ENCODE measurements at places on chromosomes 12 and 14. TPM values are rescaled to one million over a fixed set of nuclear protein-coding genes. Genes with fewer than 3 reads are reported as not detected.
A peak's percentile ranks its signal among the peaks of the same experiment; 100 is the strongest.

DNA sequence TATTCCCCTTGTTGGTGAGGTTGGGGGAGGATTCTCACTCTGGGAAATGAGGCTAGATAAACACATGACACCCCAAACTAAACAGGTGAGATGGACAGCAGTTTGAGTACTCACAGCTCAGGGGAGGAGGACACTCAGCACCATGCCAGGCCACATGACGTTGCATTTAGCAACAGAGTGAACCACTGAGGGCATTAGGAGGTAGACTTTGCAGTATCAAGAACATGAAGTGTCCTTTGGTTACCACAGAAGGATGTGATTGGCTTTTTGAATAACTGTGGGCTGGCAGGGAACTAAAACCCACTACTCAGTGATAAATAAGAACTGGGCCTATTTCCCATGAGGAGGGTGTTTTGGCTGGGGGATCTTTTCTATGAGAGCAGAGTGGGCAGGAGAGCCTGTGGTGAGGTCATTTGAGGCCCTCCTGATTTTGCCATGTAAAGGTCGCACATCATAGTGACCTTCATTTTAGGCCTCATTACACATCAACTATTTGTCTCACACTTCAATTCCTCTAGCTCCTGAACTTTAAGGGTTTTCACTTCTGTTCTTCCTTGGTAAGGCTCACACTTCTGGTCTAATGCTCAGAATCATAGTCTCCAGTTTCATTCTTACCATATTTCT, 89.8 kb upstream of the PRKD1 start:
- DNase-seq = no peak

DNA sequence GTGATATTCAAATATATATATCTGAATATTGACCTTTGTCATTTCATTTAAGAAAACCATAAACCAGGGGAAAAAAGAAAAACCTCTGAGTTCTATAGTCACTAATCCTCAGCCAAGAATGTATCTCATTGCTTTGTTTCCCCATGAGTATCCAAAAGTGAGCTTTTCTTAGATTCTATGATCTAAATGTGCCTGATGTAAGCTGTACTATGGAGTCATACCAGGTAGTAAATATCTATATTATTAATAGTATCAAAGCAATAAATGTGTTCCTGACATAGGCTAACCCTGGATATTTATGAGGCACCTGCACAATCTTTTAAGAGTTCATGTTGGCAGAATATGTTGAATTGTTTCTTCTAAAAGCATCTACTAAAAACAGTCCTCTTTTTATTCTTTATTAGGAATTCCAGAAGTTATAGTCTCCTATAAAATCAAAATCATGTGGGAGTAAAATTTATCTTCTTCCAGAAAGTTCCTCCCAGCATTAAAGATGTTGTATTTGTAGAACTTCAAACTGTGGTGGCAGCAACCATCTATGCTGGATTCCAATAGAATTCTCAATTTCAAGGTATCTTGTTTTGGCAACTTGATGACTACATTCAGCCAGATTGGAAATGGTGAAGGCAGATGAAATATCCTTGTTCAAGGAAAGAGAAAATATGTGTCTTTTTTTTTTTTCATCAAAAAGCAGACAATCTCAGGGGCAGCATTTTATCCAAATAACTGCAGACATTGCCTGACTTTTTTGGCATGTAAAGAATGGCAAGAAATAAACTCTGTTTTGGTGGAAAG, 139.7 kb upstream of the RASSF8 start:
- DNase-seq = no peak

DNA sequence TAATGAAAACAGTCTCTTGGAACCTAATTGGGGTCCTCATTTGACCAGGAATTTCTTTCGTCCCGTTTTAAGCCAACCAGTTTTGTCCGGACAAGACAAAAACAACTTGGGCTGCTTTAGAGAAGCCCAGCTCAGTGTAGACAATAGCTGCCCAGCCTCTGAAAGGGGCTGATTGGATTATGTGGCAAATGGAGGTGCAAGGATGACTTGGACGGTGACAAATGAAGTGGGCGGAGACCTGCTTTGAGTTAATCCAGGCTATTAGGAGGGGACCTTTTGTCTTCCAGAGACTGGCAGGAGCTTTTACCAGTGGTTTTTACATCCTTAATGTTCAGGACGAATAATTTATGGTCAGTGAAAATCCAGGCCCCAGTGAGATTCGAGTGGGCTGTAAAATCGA, 4.8 kb downstream of the MEG3 start:
- no peak for DNase-seq

DNA sequence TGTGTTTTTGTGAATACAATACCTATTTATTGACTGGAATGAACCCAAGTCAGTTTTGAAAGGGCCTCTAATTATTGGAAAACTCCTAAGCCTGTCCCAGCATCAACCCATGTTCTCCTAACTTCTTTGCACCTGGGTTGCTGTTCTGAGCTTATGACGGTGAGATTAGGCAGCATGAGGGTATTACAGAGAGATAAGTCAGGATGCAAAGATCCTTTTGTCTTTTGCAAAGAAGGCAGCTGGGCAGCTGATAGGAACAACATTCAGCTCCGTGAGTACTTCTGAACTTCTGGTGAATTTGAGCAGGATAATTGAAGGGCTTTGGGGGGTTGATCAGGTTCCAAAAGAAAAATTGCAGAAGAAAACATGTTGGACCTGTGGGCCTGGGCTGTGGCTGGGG, at the start of gene PDE6H:
TSS of gene PDE6H (plus strand) at position 227 of the 400 bp plus-strand sequence. CDS start 4,971 bp downstream, outside the sequence.
- DNase-seq = no peak

DNA sequence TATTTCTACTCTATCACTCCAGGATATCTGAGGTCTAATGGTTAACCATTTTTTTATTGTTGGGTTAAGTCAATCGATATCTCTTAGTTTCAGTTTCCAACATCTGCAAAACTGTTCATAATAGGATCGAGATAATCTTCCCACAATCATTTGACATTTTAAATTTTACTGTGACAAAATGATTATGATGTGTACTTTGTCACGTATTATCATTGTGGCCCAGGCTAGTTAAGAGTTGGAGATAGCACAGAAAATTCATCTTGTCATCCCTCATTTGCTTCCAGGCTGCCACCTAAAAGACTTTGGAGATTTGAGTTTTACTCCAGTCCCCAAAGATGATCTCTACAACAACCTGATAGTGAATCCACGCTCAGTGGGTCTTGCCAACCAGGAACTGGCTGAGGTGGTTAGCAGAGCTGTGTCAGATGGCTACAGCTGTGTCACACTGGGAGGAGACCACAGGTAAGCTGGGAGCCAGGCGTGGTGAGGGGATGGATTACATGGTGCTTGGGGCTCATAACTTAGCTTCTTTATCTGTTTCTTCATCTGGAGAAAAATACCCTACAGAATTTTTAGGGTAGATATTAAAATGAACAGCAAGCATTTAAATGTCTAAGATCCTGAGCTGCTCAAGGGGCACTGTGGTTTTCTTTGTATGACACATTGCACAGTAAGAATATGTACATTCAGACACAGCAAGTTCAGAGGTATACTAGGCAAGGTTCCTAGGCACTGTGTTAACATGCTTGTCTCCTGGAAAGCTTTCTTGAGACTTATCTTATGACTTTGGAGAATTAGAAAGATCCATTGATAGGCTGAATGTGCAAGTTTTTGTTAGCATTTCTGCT, 22.4 kb downstream of the ARG2 start:
- peak; percentile 17 for DNase-seq

- no peak for DNase-seq
Measured at GRCh38 chr12:102539651-102540553, 59.5 kb upstream of the IGF1 start.

DNA sequence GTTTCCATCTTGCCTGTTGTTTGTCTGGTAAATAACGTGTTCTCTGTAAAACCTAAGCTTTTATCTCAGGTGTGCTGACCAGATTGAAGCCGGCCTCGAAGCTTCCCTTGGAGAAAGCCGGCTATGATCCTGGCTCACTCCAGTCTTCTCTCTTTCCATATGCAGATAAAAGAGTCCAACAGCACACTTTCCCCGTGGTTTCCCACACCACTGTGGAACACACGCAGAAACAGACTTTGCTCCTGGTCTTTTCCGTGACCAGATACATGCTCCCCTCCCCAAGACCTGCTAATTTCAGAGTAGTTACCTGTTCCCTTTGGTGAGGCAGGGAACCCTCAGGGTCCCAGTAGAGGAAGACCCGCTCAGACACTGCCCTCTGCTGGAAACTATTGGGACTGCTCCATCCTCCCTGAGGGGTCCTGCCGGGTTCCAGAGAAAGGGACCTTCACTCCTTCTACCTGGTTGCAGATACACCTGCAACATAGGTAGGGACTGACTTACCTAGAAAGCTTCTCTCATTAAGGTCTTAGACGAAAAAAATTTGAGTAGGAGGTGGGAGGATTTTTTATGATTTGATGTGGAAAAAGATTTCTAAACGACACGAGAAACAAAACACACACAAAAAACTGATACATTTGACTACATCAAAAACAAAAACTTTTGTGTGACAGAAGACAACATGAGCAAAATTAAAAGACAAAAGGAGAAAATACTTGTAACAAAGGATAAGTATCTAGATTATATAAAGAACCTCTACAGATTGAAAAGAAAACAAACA, 415.4 kb upstream of the CCDC196 start:
- peak; percentile 50 for DNase-seq

Gene CLEC2D
- 350 TPM for total RNA-seq

GRCh38 chr14:33163109-33163508, 224.4 kb downstream of the NPAS3 start:
- DNase-seq = no peak

GRCh38 chr12:42679466-42679865, 89.9 kb upstream of the PRICKLE1 start:
- DNase-seq = no peak

- no peak for DNase-seq
Measured at GRCh38 chr12:48003226-48004052, 837 bp downstream of the COL2A1 start.

- DNase-seq = no peak
Measured at GRCh38 chr14:53193193-53193592, 40.1 kb upstream of the DDHD1 start.

- DNase-seq = no peak
Measured at GRCh38 chr12:42283739-42284138, 42.2 kb downstream of the ZCRB1 start.

GRCh38 chr14:71322655-71323250, 415.5 kb downstream of the PCNX1 start:
- DNase-seq = no peak

GRCh38 chr12:12817616-12818015, 4.5 kb downstream of the DDX47 start:
- no peak for DNase-seq
